ENCODE measurements at places on chromosomes 16 and 17.
A peak's percentile ranks its signal among the peaks of the same experiment; 100 is the strongest.

DNA sequence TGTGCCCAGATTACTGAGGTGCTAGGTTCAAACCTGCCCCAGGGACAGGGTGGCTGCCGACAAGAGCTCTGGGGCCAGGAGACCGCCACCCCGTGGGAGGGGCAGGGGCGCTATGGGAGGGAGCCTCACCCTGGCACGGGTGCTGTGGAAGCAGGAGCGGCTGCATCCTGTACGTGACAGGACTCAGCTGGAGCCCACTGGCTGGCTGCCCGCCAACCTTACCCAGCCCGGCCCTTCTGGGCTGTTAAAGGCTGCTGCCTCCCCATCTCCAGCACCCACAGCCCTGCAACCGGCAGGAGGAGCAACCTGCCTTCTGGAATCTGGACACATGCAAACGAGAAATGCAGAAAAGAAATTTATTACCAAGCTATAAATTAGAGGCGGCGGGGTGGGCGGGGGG is 11.2 kb downstream of the PAM16 start:
- peak; percentile 86 for DNase-seq

DNA sequence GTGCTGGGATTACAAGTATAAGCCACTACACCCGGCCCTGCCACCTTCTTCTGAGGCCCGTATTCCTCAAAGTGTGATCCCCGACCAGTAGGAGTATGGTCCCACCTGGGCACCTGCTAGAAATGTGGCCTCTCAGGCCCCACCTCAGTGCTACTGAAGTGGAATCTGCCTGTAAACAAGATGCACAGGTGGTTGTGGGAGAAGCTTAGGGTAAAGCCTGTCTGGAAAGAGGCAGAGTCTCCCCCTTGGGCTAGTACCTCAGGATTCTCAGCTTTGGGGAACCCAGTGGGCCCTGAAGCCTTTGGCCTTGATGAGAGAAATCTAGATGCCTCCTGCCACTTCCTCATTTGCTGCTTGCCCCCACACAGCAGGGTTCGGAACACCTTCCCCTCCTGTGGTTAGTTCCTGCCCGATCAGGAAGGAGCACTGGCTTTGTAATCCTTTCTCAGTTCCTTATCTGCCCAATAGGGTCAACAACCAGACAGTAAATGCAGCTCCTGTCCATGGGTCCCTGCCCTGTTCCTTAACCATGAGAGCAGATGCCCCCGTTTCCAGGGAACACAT is 25.2 kb downstream of the TK2 start:
- DNase-seq: no peak

DNA sequence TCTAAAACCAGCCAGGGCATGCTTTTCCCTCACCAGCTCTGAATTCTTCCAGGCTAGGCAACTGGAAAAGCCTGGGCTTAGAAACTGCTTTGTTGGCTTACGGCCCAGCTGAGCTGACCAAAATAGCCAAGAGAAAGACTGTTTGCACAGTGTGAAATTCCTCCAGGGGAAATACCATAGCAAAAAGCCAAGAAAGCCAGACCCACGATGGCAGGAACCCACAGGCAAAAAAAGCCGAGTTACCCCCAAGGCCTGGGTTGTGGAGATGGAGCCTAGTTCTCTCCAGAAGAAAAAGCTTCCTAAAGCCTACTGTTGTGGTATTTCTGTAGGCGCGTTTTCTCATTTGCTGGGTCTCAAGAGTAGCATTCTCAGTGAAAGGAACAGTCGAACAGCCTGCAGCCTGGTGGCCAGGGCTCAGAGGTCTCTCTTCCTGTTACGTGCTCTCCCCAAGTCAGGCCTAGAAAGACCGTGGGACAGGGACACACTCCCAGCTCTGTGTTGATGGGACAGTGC is 9.2 kb downstream of the SP2 start:
- no peak for DNase-seq

DNA sequence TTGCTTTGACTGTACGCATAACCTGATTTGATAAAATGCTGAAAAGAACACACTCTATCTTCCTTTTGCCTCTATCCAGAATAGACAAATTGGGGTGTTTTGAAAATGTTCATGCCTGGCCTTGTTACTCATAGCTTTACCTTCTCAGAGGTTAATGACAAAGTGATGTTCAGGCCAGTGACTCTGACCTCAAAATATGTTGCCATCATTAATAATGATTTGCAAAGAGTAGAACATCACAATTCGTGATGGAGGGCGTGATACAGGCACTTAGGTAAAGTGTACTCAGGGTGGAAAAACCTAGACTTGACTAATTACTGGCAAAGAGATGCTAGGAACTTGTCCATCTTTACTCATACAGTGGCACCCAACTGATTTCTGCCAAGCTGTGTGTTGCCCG is 656.6 kb upstream of the SOX9 start:
- no peak for DNase-seq

DNA sequence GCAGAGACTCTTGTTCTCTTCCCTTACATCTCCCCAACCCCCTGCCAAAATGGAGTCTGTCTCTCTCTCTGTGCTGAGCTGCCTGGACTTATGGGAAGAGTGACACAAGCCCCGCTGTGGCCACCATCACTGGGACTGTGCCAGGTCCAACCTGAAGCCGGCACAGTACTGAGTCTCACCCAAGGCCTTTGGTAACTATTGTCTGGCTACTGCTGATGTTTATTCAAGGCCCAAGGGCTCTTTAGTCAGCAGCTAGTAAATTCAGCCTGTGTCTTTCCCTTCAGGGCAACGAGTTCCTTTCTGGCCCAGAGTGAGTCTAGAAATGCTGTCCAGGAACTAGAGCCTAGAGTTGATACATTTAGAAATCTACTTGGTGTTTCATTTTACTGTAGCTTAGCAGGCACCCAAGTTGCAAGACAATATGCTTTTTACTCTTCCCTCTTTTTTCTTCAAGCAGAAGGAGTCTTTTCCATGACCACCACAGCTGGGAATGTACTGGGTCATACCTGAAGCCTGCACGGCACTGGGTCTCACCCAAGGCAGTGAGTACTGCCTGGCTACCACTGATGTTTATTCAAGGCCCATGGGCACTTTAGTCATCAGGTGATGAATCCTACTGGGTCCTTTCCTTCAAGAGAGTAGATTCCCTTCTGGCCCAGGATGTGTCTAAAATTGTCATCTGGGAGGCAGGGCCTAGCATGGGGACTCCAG is 17.7 kb downstream of the EFCAB5 start:
- DNase-seq: no peak

DNA sequence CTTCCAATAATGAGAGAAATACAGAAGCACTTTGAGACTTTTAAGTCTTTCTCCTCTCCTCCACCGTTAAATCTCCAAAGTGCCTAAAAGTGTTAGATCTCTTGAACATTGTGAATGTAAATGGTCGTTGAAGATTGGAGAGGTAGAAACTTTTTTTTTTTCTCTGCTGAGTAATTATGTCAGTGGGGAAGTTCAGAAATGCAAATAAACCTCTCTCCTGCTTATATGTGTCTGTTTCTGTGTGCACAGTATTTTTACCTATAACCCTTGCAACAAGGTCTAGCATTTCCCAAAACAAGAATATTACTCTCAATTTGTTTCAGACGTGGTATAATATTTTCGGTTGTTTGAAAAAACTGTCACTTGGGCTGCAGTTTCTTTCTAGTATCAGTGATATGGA is 833.6 kb upstream of the CDH8 start:
- DNase-seq: no peak

DNA sequence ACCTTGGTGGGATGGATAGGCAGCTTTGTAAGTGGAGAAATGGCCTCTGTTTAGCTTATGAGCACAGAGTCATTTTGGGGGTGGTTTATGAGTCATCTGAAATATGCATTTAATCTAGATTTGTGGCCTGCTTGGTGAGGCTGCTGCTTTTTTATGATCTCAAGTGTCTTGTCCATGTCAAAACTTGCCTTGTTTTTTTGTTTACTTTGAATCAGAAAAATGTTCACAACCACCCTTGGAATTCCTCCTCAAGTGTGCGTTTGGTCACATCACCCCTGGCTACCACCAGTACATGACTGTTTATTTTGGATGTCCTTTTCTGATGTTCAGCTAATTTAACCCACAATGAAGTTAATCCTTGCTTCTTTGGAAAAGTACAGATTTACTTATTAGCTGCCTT is 64.6 kb downstream of the FTO start:
- DNase-seq: no peak

- no peak for DNase-seq
These were observed 64.8 kb upstream of the KIFC3 start for GRCh38 chr16:57867000-57867561.

GRCh38 chr17:73211745-73212144 is 18.9 kb downstream of the COG1 start:
- DNase-seq: no peak

GRCh38 chr17:15119968-15120367 is 145.2 kb downstream of the PMP22 start:
- no peak for DNase-seq

DNA sequence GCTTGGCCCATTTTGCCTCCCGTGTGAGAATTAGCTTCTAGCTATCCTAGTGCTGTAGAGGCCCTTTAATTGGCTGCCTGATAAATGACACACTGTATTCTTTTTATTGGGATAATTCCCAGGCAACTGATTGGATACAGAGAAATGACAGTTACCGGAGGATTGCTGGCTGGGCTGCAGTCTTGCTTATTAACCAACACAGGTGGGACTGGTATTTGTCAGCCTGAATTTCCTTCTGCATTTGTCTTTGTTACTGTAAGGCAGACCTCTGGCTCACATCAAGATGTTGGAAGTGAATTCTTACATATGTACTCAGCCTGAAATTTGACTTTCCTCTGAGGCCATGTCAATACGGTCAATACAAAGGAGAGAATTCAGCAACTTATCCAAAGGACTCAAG is 650.8 kb upstream of the SOX9 start:
- no peak for DNase-seq

DNA sequence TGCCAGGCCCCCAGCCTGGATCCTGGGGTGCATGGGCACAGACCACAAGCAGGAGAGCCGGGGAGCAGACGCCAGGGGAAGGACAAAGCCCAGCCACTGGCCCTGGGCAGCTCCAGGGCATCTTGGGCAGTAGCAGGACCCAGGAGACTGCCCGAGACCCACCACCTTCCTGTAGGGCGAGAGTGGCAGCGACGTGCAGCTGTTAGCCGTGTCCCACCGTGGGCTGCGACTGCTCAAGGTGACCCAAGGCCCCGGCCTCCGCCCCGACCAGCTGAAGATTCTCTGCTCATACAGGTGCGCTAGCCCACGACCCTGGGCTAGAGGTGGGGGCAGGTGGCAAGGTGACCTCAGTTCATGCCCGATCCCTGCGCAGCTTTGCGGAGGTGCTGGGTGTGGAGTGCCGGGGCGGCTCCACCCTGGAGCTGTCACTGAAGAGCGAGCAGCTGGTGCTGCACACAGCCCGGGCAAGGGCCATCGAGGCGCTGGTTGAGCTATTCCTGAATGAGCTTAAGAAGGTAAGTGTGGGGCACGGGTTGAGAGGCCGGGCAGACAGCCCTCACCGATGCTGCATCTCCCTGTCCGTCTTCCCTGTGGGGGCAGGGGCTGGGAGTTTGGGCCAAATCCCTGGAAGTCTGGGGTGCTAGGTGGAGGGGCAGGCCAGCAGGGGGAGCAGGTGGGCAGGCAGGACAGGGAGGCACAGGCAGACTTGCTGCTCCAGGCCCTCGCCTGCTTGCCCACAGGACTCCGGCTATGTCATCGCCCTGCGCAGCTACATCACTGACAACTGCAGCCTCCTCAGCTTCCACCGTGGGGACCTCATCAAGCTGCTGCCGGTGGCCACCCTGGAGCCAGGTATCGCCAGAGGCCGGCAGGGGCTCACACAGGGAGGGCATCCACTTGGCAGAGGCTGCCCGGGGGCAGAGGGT is 13.5 kb upstream of the SMIM5 start:
- DNase-seq: peak; percentile 90

- DNase-seq: no peak
These were observed 143.5 kb upstream of the TOX3 start for GRCh38 chr16:52690468-52690867.

- DNase-seq: no peak
These were observed 335.1 kb downstream of the GRIN2A start for GRCh38 chr16:9847146-9847545.

GRCh38 chr17:33811984-33812577 is 443.0 kb upstream of the CCL2 start:
- no peak for DNase-seq

GRCh38 chr17:30376621-30377452 is 1.9 kb upstream of the CPD start:
- DNase-seq: no peak

DNA sequence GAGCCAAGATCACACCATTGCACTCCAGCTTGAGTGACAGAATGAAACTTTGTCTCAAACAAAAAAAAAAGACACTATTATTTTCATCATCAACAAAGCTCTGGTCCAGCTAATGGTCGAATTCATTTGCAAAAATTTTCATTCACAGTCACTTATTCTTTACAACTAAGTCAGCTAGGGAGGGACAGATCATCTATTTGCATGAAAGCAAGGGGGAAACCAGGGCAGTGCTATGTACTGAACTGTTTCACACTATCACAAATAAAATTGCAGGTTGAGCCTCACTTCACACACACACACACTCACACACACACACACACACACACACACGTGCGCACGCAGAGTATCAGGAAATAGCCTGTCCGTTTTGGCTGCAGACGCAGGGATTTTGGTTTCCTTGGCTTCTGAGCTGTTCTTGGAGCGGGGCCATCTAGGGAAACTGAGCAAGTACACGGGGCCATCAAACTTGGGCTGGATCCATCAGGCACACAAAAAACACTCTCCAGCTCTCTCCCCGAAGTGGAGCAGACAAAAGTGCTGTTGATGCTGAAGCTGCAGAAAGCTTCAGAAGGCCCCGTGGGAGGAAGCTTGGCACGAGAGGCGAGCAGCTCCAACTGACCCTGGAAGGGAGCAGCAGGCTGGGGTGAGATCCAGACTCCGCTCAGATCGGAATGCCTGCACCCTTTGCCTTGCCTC is 44.3 kb upstream of the HELZ start:
- peak; percentile 19 for DNase-seq

- no peak for DNase-seq
These were observed 207.5 kb downstream of the PRKCA start for GRCh38 chr17:66509926-66510325.

- DNase-seq: peak; percentile 69
These were observed 4.6 kb downstream of the RAI1 start for GRCh38 chr17:17685775-17686291.

- DNase-seq: no peak
These were observed 8.5 kb upstream of the ADCY7 start for GRCh38 chr16:50257876-50258275.

- no peak for DNase-seq
These were observed 170.4 kb downstream of the IRX3 start for GRCh38 chr16:54116124-54116655.
